ENCODE measurements at places on chromosomes 5 and 9.

DNA sequence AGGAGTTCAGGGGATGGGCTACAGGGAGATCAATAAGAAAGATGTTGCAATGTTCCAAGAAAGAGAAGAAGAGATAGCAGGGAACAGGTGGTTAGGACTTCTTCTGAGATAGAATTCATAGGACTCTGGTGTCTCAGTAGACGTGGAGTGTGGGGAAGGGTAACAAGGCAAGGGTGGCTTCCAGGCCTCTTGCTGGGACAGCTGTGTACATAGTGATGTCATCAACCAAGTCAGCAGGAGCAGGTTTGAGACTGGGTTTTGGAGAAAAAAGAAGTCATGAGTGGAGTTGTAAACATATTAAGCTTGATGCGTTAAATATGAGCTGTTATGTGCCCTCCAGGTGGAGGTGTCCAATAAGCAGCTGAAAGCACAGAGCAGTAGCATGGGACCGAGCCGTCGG is 211.8 kb upstream of the RASEF start:
- no peak for DNase-seq

- no peak for DNase-seq
Measured at GRCh38 chr9:85021686-85022085, 352.2 kb downstream of the NTRK2 start.

GRCh38 chr5:174837919-174838902 is 113.8 kb downstream of the MSX2 start:
- no peak for DNase-seq

GRCh38 chr5:2288466-2288865 is 405.7 kb upstream of the IRX4 start:
- no peak for DNase-seq

DNA sequence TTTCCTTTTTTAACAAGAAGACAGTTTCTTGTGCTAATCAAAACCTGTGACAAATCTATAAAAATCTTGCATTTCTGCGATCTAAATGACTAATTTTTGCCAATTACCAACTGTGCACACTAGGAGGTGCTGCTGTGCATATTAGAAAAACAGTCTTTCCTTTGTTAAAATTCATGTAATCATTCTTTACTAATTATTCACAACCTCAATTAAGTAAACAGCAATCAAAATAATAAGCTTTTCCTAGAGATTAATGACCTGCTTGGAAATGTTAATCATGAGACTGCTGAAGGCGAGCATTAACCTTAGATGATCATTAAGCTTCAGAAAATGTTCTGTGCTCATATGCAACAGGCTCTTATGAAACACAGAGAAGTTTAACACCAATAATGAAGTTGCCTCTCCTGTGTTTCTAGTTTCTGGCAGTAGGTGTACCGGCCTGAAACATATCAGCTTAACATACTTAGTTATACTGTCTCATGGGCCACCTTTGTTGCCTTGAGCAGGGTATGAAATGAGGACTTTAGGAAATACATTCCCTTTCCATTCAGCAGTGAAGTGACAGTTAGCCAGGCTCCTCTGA is 17.7 kb downstream of the RFESD start:
- no peak for DNase-seq

GRCh38 chr5:112878760-112879159 is 17.7 kb downstream of the SRP19 start:
- no peak for DNase-seq

DNA sequence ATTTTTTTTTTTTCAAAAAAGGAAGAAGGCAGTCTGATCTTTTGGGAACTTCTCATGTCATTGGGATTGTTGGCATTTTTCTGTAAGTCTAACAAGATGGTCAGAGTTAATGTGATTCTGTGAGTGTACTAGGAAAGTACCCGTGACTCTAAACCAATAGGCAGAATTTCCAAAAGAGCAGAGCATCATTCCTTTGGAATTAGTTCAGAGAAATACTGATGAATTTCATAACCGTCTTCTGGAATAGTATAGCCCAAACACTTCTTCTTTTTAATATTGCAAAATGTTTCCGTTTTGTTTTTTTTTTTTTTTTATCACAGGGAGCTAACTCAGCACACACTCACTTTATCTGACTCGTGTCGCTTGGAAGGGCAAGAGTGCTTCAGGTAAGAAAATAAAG is 407.4 kb downstream of the DTWD2 start:
- no peak for DNase-seq

GRCh38 chr5:141094481-141095262 is at the start of gene PCDHB2:
Gene PCDHB2, plus strand, starts transcription at chr5:141094615. Its CDS starts 176 bp downstream, at chr5:141094791.
- DNase-seq: no peak

DNA sequence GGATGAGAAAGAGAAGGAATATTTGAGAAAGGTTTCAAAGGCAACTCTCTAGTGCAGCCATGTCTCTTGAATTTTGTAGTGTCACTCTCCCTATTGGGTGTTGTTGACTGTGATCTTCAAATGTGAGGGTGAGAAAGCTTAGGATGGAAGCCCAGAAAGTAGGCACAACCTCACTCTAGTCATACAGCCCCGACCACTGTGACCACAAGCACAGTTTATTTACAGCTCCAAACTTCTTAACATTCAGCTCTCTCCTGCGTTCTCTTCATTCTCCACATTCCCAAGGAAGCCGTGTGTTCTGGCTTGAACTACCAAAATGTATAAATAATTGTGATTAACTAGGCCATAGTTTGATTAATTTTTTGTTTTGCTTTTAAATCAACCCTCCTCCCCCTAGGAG is 542.9 kb downstream of the LRRC70 start:
- no peak for DNase-seq

DNA sequence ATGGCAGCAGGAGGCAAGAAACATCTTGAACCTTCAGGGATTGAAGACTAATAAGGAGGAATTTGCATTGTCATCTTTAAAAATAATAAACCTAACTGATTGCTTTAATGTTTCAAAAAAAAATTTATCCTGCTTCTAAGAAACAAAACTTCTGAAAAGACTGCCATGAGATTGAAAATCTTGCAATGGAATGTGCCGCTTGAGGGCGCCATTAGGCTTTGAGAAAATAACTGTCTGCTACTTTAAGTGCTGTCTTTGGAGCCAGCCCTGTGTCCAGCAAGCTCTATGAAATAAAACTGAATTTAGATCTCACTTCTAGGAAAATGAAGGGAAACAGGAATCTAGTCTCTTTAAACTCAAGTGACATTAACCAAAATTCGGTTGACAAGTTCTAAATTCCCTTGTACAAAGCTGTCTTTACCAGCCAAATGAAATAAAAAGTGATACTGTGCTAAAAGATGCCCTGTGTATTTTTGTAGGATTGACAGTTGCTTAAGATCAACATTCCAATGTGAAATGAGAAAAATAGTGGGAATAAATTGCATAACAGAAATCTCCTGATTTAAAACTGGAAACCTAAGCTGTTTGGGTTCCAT is 79.4 kb downstream of the ESM1 start:
- no peak for DNase-seq

GRCh38 chr9:137114220-137114612 is 317 bp downstream of the DPP7 start:
- DNase-seq: no peak

GRCh38 chr9:135440620-135441019 is 39.0 kb upstream of the PPP1R26 start:
- DNase-seq: no peak

- DNase-seq: no peak
Measured at GRCh38 chr5:135826221-135826525, 8.3 kb upstream of the SLC25A48 start.

- no peak for DNase-seq
Measured at GRCh38 chr5:122114501-122114900, 14.8 kb upstream of the ZNF474 start.

DNA sequence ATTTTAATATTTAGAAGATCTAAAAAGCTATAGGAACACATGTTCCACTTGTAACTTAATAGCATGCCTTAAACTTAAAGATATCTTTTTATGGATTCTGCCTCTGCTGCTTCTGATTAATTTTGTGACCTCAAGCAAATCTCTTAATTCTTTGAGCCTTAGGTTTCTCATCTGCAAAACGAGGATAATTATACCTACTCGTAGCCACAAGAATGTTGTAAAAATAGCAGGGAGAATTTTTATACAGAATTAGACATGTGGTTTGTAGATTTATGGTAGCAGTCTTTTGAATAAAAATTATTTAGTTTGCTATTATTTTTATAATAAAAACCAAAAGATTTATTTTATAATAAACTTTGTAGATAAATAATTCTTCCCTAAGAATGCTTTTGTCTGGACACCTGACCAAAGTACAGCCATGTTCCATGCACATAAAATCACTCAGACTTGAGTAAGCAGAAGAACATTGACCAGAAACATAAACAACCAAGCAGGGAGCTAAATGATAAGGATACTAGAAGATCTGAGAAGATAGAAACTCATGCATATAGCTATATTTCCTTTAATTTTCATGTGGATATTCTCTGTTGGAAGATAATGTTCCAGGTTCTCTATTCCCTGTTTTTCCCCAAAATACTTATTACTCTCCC is 18.5 kb downstream of the C9orf85 start:
- no peak for DNase-seq

DNA sequence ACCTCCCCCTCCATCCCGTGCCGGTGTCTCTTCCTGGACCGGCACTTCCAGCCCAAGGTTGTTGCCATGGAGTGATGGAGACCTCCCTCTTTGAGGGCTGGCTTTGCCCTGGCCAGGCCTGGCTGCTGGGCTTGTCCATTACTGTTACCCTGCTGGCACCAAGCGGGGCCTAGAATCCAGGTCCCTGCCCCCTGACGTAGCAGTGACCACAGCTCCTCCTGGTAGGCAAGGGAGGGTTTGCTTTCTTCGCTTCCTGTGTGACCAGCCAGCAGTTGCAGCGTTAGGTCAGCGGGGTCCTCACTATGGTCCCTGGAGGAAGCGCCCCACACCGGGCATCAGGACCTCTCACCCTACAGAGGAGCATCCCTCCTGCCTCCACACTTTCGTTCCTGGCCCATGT is 146.7 kb upstream of the COL5A1 start:
- no peak for DNase-seq

DNA sequence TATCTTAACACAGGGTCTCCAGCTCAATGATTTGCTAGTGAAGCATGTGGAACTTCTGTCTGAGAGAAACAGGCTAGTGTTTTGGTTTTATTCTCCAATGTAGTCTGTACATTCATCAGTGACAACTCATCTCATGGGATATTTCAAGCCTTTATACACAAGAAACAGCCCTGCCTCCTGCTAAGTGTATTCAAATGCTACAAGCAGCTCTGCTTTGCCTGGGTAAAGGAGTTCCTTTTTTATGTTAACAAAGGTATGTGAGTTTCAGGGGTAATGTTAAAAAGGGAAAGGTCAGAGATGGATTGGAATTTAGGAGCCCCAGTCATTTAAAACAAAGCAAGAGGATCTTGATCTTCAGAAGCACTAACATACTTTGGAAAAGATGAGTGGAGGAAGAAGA is 498.7 kb downstream of the ISL1 start:
- no peak for DNase-seq

- no peak for DNase-seq
Measured at GRCh38 chr5:35237580-35238376, 7.5 kb upstream of the PRLR start.

DNA sequence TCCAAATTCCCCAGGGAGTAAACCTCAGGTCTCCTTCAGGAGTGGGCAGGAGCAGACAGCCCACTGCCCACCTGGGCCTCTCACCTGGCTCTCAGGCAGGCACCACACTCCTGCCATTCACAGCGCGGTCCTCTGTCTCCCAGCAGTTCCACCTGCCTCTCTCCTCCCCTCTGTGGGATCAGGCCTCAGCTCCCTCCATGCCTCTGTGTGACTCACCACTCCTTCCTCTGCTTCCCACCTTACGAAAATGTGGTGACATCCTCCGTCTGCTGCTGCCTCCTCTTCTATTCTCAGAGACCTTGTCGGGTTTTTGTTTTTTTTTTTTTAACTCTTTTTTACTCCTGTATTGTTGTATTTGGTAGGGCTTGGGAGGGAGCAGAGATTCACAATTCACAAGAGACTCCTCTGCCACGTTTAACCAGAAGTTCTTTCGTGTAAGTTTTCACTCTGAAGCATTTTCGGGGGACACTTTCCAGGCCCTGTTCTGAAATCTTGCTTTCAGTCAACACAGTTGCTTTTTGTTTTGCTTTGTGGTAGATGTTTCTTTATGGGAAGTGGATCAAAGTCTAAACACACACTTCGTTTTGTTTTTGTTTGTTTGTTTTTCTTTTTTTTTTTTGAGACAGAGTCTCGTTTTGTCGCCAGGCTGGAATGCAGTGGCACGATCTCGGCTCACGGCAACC is 21.1 kb upstream of the CDKN2AIPNL start:
- DNase-seq: no peak

- peak; percentile 41 for DNase-seq
Measured at GRCh38 chr5:126138281-126138931, 284.8 kb upstream of the GRAMD2B start.

- DNase-seq: no peak
Measured at GRCh38 chr5:178111925-178112324, 1.4 kb upstream of the N4BP3 start.

- no peak for DNase-seq
Measured at GRCh38 chr5:2797160-2797559, 45.7 kb upstream of the IRX2 start.

GRCh38 chr9:109238125-109238524 is 71.1 kb upstream of the FRRS1L start:
- no peak for DNase-seq

DNA sequence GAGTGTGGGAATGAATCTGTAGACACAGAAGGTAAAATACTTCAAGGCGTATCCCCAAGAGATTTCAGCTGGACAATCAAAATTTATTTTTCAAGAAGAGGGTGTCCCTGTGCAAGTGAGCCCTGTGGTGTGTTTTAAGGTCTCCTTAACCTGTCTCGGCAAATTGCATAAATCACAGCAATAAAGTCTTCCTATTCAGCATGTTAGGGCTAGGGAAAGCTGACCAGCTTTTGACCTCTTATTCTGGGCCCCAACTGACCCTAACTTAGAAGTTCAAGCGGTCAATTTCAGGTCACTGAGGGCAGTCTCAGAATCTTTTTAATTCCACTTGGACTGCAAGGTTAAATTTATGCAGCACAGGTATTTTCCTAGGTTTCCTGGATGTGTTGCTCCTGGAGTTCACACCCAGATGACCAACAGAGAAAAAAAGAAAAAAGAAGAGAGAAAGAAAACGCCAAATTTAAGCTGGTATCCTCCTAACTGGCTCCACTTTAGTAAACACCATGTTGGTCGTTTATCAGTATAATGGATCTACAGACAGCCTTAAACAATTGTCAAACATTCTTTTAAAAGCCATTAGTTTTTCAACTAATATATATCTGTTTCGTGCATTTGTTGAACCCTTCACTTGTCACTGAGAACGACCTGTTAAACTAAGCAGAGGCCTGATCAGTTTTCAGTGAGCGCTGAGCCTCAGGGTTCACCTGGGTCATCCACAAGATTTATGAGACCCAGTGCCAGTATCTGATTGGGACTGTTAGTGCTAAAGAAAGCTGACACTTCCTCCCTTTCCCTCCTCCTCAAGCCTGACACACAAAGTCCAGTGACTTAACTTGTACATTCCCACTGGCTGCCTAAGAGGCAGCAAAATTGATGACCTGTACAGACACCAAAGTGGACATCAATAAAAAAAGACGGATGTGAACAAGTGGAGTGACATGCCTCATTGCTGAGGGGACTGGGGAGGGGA is 546.1 kb downstream of the NR2F1-AS1 start:
- DNase-seq: peak; percentile 51

DNA sequence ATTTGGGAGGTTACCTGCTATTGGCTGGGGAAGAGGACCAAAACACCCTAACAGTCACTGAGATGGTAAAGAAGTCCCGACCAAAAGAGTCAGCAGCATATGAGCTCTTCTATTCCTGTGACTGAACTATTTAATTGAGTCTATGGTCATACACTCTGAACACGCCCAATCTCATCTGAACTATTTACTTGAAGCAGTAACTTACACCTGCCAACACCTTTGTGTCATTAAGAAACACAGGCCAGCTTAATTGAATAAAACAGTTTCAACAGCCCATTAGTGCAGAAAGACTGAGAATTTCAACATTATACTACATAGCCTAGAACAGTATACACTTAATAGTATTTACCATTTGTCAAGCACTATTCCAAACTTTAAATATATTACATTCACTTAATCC is 47.8 kb downstream of the NR6A1 start:
- no peak for DNase-seq
